T-helper 9 cell (primary cell): ENCODE measurements at places on chromosomes 1 and 21.

DNA sequence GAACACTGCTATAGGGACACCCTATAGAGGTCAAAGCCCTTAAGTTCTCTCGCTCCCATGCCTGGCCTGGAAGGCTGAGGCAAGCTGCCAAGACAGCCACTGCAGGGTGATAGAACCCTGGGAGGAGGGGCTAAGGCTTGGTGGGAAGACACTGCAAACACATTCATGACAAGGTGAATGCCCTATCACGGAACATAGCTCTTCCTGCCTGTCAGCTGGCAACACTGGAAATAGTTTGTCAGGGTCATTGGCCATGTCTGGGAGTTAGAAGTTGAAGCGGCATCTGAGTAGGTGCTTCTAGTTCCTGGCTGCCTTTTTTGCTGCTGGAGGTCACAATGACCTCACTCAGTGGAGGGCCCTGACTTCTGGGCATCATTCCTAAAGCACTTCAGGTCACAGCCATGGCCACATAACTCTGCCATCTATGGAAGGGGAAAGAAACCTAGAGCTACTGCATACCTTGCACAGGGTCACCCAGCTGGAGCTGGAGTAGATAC is 4.2 kb downstream of the FABP3 start:
- DNase-seq = no peak

GRCh38 chr1:34331020-34331926 is 154.6 kb downstream of the C1orf94 start:
- DNase-seq = no peak

DNA sequence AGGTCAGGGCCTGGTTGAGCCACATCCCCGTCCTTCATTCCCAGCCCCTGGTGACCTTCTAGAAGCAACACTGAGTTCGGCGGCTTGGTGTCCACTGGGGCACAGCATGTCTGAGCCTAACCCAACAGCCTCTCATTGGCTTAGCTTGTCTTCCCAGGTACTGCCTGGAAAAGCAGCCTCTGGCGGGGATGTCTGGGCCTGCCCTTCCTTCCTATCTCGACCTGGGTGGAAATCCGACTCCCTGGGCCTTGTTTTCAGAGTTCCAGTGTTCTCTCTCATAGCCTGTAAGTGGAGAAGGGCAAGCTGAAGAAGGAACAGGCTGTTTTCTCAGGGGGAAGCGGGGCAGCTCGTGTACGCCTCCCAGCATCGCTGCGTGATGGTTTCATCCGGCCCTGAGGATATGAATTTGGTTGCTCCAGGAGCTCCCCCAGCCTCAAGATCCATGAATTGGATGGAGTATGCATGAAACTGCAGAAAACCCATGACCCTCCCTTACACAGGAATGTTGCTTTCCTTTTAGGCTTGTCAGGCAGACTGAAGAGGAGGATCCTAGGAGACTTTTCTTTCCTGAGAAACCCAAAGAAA is 116.5 kb upstream of the IRF2BP2 start:
- DNase-seq = no peak

GRCh38 chr1:10796029-10796944 is at the start of gene CASZ1:
CASZ1 (minus strand) TSS chr1:10796646; CDS start chr1:10693889, 102,757 bp downstream.
- no peak for DNase-seq

GRCh38 chr1:54111624-54112023 is 41.2 kb downstream of the CDCP2 start:
- no peak for DNase-seq

DNA sequence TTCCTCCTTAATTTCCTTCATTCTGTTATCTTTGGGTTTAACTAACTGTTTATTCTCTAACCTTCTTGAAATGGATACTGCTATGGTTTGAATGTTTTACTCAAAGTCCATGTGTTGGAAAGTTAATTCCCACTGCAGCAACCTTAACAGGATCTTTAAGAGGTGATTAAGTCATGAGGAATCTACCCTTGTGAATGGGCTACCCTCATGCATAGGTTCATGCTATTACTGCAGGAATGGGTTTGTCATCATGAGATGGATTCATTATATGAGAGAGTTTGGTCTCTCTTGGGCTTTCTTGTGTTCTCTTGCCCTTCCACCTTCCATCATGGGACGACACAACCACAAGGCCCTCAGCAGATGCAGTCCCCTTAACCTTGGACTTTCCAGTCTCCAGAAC is 516.9 kb downstream of the ADGRL2 start:
- no peak for DNase-seq

DNA sequence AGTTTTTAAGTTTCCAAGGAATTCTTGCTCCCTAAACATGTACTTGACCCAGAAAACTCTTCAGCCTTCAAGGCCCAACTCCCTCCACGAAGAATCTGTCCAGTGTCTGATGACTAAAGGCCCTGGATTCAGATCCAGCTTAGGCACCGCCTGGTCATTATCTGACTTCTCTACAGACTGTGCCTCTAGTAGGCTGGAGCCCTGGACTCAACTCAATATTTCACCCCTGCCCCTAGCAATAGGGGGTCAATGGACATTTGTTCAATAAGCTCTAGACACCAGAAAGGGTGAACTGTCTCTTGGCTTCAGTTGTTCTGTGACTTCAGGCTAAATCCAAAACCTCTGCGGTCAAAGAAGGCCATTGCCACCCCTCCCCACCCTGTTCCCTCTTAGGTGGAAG is 34.5 kb downstream of the NUAK2 start:
- no peak for DNase-seq

GRCh38 chr1:202131956-202132821 is 9.5 kb downstream of the GPR37L1 start:
- no peak for DNase-seq

DNA sequence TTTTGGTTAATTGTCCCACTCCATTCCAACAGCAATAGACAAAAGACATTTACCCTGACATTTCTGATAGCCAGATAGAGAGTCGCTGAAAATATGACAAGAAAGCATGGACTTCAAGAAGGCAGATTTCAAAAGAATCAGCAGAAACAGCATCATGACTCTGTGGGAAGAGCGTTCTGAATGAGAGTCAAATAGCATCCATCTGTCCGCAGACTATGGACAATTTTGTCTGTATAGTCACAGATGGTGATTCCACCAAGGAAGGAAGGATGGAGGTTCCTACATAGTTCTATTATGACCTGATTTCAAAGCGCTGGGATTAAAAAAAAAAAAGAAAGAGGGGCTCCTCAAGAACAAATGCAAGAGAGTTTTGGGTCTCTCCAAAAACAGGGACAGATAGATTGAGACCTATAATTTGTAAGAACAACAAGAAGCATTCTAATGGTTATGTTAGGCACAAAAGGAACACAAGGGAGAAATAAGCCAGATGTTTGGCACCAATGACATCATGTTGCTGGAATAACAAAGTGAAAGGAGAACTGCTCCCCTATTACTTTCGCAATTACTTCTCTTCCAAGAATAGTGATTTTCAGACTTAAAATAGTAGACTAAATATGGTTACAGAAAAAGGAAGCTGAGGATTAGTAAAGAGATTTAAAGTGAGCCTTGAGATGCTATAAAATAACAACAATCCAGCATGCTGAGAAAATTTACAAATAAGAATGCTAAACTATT is 28.5 kb downstream of the NIBAN1 start:
- no peak for DNase-seq

DNA sequence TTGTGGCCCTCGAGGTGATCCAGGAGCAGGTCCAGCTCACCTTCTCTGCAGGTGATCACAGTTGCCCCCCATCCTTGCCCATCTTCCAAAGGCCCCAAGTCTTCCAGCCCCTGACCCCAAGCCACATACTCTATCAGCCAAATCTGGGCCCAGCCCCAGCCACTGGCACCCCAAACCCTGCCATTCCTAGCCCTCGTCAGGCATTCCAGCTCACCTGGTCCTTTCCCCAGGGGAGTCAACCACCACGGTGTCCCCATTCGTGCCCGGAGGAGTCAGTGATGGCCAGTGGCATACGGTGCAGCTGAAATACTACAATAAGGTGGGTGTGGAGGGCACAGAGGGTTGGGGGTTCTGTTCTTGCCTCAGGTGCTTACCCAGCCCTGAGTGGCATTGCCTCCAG is 12.2 kb downstream of the CELSR2 start:
- no peak for DNase-seq

- DNase-seq = no peak
Observed at GRCh38 chr1:85628791-85629531, 48.4 kb downstream of the CCN1 start.
